ENCODE measurements at places on chromosomes 5 and 9. TPM values are rescaled to one million over a fixed set of nuclear protein-coding genes. Genes with fewer than 3 reads are reported as not detected.

UGT3A2 gene
- total RNA-seq = 0.08 TPM

FST gene
- 230 TPM for total RNA-seq

MRRF gene
- total RNA-seq = 39.8 TPM

PPP2R2B gene
- 1.8 TPM for total RNA-seq

MEGF10 gene
- 0.08 TPM for total RNA-seq

UNC5A gene
- 0.08 TPM for total RNA-seq

EFCAB9 gene
- not detected for total RNA-seq

CKMT2 gene
- not detected for total RNA-seq

SPATA31A3 gene
- not detected for total RNA-seq

C6 gene
- not detected for total RNA-seq

CCIN gene
- total RNA-seq = not detected

DHFR gene
- total RNA-seq = 14.0 TPM

FOXD4L6 gene
- total RNA-seq = not detected

GARNL3 gene
- total RNA-seq = 1.3 TPM

NRARP gene
- 1.1 TPM for total RNA-seq

SLC6A3 gene
- total RNA-seq = not detected

CORO2A gene
- 22.3 TPM for total RNA-seq

PTPRD gene
- total RNA-seq = 1.6 TPM

WHRN gene
- 3.7 TPM for total RNA-seq

TRIP13 gene
- total RNA-seq = 24.7 TPM

PCDHGA8 gene
- total RNA-seq = 0.08 TPM

DDX4 gene
- total RNA-seq = not detected

UBE2R2 gene
- total RNA-seq = 14.0 TPM

FEM1C gene
- 5.8 TPM for total RNA-seq

GPR150 gene
- 0.47 TPM for total RNA-seq

HTR1A gene
- not detected for total RNA-seq

GFI1B gene
- total RNA-seq = not detected

DIPK1B gene
- total RNA-seq = 0.08 TPM

C7 gene
- not detected for total RNA-seq

PLPP7 gene
- 0.08 TPM for total RNA-seq

GMCL2 gene
- not detected for total RNA-seq

RXRA gene
- 41.9 TPM for total RNA-seq

Measured in hair follicular keratinocyte (primary cell).